ENCODE measurements at places on chromosomes 1 and 21. TPM values are rescaled to one million over a fixed set of nuclear protein-coding genes. Genes with fewer than 3 reads are reported as not detected.

DNA sequence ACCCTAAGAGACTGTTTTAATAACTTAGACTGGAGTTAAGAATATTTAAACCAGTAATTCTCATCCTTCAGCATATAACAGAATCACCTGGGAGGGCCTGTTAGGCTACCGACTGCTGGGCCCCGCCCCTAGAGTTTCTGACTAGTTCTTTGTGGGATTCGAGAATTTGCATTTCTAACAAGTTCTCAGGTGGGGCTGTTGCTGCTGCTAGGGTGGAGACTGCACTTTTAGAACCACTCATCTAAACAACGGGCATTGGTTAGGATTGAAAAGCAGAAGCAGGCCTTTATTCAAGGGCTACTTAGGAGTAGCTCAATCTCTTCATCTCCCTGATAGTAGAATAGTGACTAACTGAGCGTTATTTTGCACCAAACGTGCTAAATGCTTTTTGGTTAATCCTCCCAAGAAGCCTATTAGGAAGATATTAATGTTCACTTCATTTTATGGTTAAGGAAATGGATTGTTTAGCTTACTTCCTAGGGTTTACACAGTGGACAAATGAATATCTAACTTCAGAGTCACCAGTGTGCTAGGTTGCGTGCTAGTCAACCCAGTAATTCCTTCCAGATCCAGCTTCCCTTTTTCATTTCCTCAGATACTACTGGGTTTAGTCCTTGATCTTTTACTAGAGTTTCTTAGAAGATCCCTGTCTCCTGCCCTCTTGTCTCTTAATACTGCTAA, 31.1 kb upstream of the UAP1 start:
- no peak for DNase-seq

DNA sequence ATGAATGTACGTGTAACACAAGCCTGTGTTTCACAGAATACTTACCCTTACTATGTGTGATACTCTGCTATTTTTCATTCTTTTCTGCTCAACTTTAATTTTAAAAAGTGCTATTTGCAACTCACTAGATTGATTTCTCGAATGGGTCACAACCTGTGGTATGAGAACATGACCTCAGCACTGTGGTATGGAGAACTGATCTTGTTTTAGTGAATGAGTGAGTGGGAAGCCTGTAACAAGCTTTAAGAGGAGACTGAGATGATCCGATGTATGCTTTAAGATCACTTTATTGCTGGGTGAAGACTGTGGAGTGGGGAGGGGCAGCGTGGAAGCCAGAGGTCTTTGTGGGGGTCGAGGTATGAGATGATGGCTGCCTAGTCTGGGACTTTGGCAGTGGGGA, 21.6 kb downstream of the MECR start:
- no peak for DNase-seq

- no peak for DNase-seq
These were observed 12.1 kb downstream of the LGR6 start for GRCh38 chr1:202205523-202206190.

GRCh38 chr1:90707363-90707710, 9.8 kb downstream of the BARHL2 start:
- DNase-seq = no peak

DNA sequence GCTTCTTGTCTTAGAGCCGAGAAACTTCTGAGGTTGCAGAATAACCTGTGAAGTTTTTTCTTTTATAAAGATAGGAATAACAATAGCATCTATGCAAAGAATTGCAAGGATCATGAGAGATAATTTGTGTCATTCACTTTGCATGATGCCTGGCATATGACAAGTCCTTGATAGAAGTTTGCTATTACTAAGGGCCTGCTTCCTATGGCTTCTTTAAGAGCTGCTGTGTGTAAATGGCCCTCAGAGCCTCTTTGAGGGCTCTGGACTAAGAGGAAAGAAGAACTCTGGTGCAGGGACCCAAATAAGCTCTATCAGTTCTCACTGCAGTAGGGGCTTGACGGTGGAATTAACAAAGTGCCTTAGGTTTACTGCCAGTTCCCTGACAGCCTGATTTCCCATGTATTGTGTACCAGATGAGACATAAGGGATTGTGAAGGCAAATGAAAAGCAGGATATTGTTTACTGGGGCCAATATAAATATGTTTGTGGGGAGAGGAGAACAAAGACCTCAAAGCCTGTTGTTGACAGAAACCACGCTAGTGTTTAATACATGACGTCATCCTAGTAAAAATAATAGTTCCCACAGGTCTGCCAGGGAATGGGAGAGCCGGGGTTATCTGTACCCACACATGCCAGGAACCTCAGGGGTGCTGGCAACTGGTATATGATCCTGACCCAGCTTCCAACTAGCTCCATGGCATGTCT, 131.2 kb upstream of the UBE2U start:
- DNase-seq = no peak

- no peak for DNase-seq
These were observed 35.2 kb upstream of the HSD17B7 start for GRCh38 chr1:162755306-162755705.

DNA sequence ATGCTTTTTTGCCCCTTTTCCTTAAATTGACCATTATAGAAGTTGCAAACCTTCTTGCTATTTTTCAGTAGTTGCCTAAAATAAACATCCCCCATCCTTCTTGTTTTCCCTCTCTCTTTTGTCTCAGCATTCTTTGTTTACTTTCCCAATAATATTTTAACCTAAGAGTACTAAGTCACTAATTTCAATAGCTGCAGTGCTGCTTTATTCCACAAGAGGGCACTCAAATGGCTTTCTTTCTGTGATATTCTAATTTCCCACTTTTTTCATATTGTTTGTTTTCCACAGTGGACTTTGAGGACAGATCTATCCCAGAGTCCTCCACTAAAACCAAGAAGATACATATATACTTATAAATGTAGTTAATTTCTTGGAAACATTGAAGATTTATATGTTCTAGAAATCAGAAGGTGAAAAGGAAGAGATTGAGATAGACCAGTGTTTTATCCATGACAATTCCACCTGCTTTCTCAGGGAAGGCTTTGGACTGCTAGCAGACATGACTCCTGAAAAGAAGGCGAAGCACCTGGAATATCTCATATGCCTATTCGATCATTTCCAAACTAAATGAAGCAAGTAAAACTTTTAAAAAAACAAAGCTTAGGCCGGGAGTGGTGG, 104.8 kb upstream of the GRIK1 start:
- DNase-seq = no peak

DNA sequence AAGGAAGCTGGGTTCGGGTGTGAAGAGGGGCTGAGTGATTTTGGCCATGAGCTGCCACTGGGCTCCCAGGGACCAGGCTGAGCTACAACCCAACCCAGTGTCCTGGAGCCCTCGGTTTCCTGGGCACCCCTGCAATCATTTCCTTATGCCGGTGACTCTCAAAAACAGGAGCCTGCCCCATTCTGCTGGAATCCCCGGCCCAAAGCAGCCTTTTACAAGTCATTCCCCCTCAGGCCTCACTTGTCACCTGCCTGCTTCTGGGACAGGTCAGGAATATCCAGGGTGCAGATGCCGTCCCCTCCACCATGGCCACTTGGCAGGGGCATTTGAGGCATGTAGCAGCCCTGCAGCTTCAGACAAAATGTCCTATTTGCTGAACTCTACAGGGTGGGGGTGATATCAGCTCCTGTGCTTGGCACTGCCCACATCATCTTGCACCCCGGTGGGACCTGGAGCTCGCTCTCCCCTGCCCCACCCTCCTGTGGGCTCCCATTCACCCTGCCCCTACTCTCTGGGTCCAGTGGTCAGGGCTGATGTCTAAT, 30.0 kb downstream of the CDK18 start:
- no peak for DNase-seq

DNA sequence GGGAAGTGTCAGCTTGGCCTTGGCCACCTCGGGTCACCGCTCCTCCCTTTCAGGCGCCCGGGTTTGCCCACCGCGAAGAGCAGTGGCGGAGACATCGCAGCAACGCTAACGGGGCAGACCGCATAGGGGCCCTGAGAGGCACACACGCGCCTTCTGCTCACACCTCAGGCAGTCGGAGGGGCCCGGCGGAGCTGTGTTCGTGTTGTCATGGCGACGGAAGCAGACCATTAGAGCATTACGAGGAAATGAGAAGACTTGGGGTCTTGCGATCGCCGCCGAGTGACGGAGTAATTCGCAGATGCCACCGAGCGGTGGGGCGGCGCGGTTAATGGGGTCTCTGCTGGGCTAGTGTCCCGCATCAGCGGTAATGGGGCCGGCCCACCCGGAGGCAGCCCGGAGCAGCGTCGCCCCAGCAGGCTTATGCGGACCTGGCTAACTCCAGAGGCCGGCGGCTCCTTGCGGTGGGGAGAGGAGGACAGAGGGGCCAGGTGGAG, 144.1 kb downstream of the TNR start:
- DNase-seq = no peak

- DNase-seq = no peak
These were observed 150.2 kb downstream of the CAMTA1 start for GRCh38 chr1:6935361-6935883.

DNA sequence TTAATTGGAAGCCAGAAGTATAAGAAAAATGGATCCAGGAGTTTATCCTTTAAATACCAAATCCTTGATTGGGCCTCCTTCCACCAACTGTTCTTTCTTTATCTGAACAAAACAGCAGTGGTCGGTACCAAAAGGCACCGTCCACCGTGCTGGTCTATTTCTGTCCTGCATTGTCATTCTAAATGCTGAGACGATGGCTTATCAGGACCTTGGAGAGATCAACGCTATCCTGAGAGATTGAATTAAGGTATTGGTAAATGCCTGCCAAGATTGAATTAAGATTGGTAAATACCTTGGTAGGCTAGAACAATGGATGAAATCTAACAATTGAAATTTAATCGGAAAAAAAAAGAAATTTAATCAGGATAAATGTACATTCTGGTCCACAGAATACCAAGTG, 73.4 kb upstream of the SOD1 start:
- no peak for DNase-seq

DNA sequence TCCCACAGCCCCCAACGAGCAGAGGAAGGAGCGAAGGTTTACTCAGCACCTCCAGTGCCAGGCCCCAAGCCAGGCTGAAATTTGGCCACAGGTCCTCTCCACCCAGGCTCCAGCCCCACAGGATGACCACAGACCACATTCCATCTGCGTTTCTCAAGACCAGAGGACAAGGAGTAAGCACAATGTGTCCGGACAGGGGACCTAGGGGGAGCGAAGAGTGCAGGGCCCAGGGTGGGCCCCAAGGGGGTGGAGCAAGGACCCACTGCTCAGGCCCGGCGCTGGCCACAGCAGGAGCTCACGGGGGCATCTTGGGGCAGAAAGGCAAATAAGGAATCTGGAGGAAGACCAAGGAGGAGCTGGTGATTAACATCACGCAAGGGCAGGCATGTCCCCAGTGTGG, 100.5 kb downstream of the NPHP4 start:
- DNase-seq = no peak

GRCh38 chr1:75745276-75745675, 20.8 kb downstream of the ACADM start:
- no peak for DNase-seq

DNA sequence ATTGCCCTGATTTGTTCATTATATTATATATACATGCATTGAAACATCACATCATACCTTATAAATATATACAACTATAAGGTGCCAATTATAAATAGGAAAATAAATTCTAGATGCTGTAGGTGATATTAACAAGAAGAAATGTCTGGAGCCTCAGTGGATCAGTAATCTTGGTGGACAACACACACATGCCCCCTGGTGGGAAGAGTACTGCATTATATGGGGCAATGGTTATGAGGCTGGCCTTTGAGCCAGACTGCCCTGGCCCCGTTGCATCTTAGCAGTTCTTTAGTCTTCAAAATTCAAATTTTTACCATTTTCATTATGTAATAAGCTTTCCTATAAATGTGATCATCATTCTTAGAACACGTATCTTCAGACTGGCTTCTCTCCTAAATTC, 335.0 kb upstream of the GREM2 start:
- no peak for DNase-seq

GRCh38 chr1:192538407-192539296, 36.9 kb upstream of the RGS1 start:
- DNase-seq = no peak

DNA sequence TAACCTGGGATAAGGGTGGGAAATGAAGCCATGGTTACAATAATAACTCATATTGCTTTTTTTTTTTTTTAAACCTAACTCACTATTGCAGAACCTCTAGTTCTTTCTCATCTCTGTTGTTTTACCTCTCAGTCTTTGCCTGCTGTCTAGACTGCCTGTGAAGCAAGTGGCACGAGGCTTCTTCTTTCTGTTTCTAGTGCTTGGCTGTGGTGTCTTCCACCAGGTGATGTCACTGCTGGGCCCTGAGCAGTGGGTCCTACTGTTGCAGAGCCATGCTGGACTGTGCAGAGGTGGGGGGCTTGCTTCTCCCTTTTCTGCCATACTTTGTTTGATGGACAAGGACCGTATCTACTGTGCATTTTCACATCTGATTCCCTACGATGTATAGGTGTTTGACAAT, 51.7 kb downstream of the ZNF326 start:
- DNase-seq = no peak

Gene NECTIN4
- total RNA-seq = not detected

Gene PHLDA3
- 9.8 TPM for total RNA-seq

Gene PTPN14
- total RNA-seq = 2.7 TPM

Gene FAM110D
- total RNA-seq = 0.47 TPM

Gene TSPAN2
- 28.5 TPM for total RNA-seq

Measured in occipital lobe (tissue), 3 donors.